ENCODE measurements at places on chromosomes 16 and 17.
A peak's percentile ranks its signal among the peaks of the same experiment; 100 is the strongest.

- no peak for DNase-seq
Measured at GRCh38 chr17:16473044-16474011, 18.7 kb downstream of the LRRC75A start.

- DNase-seq: no peak
Measured at GRCh38 chr17:2782055-2782454, 14.2 kb upstream of the RAP1GAP2 start.

DNA sequence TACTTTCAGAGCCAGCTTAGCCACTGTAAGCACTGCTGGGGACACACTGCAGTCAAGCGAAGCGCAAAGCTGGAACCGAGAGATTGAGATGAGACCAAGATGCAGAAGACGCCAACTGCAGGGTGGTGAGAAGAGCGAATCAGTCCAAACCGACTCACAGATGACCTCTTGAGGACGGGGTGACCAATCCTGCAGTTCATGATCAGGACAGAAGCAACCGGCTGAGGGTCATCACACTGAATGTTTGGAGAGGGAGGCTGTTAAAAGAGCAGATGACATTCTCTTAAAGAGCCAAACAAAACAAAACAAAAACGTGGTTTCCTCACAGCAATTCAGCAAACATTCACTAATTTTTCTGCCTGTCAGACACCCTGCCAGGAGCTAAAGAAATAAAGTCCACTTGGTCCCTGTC lies 8.5 kb downstream of the HASPIN start:
- DNase-seq: no peak

GRCh38 chr16:52398491-52398960 lies 148.4 kb downstream of the TOX3 start:
- DNase-seq: no peak

DNA sequence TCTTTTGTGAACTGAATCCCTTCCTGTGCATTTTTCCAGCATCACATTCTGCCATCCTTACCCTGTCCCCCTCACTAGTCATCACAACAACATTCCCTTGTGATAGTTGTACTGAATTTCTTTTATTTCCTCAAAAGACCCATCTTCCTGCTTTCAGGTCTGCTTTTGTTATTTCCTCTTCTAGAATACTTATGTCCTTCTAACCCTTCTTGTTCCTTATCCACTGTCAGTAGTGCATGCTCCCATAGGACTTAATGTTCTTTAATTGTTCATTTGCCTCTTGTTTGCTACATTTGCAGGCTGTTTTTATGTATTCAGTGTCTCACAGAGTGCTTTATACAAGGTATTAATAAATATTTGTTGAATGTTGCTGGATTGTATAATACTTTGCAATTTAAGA lies 73.0 kb downstream of the BCAS3 start:
- DNase-seq: no peak

DNA sequence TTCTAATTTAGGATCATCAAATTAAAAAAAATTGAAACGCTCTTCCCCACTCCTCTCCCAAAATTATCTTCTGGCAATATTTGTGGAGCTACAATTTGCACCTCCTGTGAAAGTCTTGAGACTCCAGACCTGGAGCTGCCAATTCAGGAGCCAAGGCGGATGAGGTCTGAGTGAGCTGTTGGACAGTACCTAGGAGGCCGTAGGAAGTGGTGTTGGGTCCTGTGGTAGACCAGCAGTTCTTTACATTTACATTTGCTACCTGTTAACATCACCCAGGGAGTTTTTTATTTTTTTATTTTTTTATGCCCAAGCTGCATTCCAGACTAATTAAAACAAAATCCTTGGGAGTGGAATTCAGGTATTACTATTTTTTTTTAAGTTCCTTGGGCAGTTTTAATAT lies 271.0 kb downstream of the PHKB start:
- no peak for DNase-seq

DNA sequence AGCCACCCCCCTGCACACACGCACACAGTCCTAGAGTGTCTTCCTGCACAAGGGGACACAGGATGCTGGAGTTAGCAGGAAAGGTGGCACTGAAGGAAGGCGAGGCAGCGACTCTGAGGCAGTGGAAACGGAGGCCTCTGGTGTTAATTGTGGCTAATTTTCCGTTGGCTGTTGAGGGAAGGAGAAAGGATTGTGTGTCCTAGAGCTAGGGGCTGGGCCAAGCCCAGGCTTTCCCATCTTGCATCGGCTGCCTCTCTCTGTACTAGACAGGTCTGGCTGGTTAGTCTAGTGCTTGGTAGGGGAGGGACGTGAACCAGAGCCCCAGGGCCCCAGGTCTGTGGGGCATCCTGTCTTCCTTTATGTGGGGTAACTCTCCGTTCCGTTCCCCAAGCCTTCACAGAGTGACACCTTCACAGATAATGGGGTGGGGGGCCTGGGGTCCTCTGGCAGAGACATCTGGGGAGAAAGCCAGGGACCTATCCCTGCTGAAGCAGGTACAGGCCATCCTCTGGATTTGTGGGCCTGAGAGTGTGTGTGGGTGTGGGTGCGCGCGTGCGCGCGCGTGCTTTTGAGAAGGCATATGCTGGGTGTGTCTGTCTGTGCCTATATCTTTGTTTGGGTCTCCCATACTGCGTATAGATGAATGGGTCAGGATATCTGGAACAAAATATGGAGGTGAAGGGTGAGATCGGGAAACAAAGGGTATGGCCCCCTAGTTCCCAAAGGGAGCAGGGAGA lies at the start of gene CHD3:
Gene CHD3, plus strand, starts transcription at position 606 of the 737 bp plus-strand sequence. CDS start 212 bp downstream, outside the sequence.
- peak; percentile 59 for DNase-seq

- no peak for DNase-seq
Measured at GRCh38 chr17:11094331-11094730, 146.7 kb upstream of the SHISA6 start.

GRCh38 chr16:87880117-87880696 lies 10.9 kb upstream of the SLC7A5 start:
- DNase-seq: no peak

- DNase-seq: no peak
Measured at GRCh38 chr16:72511171-72511570, 339.2 kb upstream of the PMFBP1 start.

DNA sequence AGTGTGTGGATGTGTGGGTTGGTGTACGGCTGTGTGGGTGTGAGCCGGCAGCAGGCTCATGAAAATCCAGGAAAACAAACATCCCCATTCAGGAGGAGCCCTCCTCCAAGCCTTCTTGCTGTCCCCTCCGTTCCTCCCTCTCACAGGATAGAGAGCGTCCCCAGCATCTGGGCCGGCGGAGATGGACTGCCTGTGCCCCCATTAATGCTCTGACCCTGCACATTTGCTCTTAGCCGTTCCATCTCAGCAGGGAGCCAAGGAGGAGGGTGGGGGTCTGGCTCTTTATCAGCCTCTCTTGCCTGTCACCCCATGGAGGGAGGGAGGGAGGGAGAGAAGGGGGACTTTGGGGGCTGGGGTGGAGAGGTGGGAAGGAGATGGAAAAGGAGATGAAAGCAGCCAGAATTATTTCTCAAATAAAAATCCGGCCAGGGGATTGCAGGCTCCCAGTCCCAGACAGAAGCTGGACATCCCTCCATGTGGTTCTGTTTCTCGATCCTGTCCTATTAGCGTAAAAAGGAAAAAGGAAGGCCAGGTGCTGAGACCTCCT lies 240.0 kb upstream of the ZFHX3 start:
- DNase-seq: no peak

DNA sequence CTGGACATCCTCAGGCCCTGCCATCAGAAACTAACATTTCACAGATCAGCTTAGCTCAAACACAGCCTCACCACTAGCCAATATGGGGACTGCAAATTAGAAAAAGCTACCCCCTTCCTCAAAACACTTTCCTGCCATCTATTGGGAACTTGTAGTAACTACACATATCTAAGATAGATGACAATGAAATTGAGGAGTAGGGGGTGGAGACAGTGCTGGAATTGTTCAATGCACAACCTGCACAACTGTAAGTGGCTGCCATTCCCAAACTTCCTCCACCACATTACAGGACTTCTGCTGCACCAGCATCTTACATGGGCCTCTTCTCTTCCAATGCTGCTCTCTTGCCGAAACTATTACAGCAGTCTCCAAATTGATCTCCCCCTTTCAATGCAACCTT lies 21.9 kb downstream of the AIPL1 start:
- DNase-seq: no peak

DNA sequence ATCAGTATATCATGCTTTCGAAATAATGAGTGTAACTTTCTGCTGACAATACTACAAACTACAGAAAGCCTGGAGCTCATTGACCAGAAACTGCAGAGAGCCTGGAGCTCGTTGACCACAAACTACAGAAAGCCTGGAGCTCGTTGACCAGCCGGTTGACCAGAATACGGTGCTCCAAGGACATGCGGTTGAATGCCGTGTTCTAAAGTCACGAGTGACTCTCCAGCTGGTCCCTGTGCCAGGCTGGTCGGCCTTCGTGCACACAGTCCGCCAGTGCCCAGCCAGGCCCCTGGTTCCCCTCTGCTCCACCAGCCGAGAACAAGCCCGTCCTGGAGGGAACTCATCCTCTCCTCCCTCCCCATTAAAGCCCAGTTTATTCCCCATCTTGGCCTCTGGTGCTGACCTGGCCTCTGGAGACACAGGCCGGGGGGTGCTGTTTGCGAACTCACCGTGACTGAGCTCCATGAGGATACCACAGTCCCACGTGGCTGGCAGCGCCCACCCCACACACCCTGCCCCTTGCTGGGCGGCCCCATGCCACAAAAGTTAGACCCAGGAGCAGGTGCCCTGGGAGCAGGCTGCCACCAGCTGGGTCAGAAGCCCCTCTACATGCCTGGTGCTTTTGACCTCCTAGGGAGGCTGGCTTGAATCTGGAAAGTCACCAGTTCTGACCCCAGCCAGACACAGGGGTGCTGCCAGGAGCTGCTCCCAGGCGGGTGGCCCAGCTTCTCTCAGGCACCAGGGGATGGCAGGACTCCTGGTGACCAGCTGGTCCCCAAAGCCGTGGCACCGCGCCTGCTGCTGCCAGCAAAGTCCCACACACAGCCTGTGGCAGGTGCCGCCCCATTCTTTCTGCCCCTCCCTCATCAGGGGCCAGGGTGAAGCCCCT lies 15.5 kb upstream of the CDH15 start:
- DNase-seq: no peak

DNA sequence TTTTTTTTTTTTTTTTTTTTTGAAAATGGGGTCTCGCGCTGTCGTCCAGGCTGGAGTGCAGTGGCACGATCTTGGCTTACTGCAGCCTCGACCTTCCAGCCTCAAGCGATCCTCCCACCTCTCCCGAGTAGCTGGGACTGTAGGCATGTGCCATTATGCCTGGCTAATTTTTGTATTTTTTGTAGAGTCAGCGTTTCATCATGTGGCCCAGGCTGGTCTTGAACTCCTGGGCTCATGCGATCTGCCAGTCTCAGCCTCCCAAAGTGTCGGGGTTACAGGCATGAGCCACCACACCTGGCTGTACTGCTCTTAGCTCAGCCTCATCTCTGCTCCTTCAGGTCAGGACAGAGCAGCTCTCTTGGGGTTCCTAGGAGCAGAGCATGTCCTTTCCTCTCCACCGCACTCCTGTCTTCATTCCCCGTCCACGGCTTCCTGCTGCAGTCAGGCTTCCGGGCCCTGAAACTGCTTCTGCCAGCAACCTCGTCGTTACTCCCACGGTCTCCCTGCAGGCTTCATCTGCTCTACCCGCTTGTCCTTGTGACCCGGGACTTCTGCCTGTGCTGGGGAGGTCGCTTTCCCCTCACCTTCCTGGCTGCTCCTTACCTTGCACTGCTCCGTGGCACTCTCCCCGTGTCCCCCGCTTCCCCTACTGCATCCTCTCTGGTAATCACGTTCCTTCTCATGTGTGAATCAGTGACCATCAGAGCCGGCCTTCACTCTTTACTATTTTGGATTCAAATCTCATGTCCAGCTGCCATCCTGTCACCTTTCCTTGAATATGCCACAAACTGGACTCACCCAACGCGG lies 38.0 kb downstream of the PRMT7 start:
- no peak for DNase-seq

- no peak for DNase-seq
Measured at GRCh38 chr16:80300876-80301275, 239.9 kb upstream of the DYNLRB2 start.

DNA sequence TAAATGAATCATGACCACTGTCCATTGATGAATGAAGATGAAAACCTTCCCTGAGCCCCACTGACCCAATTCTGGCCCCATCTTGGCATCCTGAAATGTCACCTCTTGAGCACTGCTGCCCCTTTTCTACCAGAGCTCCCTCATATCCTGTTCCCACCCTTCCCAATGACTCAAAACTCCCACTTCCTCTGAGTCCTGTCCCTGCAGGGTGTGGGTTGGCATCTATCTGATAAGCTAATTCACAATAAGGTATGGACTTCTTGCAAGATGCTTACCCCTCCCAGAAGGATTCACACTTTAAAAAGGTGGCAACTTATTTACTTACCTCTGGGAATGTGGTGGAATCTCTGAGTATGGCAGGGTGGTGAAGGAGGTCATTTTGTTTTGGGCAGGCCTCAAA lies 13.3 kb upstream of the CSNK2A2 start:
- no peak for DNase-seq

GRCh38 chr17:78121801-78122215 lies 6.7 kb downstream of the TMC6 start:
- DNase-seq: peak; percentile 27

- DNase-seq: no peak
Measured at GRCh38 chr17:7176841-7177190, 2.4 kb downstream of the ASGR1 start.

DNA sequence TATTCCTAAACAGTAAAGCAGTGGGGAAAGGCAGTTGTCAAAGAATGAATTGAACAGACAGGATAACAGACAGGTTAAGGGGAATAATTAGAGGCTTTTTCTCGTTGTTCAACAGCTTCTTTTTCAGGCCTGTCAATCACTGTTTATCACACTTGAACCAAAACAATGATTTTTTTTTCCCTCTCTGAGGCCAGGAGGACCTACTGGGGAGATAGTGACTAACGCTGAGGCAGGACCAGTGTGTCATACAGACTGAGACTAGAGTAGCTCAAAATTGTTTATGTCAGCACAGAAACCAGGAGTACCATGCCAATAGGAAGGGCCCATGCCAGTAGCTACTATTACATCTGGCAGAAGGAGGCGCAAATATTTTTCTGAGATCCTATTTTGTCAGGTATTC lies 41.3 kb upstream of the NLK start:
- no peak for DNase-seq

DNA sequence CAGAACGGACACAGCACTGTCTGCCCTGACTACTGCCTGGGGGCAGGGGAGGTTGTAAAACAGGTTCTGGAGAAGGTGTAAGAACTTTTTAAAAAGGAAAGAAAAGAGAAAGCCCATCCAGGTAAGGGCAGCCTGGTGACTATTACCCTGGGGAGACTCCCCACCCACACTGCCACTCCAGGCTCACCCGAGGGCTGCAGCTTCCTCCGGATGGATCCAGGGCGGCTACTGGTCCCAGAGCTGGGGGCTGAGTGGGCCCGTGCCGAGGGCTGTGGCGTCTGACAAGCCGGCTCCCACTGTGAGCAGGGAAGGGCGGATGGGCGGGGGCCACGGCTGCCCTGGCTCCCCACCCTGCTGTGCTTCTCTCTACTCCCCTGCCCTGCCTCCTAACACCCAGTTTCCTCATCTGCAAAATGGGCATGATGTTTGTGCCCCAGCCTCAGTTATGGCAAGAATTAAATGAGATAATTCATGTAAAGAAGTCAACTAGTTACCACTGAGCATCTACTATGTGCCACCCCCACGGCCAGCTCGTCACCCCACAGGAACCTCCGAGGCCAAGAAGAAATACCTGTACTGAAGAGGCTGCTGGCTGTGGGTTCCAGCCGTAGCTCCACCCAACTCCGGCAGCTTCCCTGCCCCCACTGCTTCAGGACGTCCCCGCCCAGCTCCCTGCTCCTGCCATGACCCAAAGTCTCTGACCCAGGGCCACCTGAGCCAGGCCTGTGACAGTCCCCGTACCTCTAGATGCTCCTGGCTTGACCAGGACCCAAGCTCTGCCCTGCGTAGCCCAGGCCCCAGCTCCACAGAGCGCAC lies 24.2 kb downstream of the KATNB1 start:
- DNase-seq: no peak

GRCh38 chr17:77829843-77830799 lies 128.4 kb upstream of the TNRC6C start:
- peak; percentile 24 for DNase-seq
